ENCODE measurements at places on chromosomes 6 and 20.
A peak's percentile ranks its signal among the peaks of the same experiment; 100 is the strongest.

DNA sequence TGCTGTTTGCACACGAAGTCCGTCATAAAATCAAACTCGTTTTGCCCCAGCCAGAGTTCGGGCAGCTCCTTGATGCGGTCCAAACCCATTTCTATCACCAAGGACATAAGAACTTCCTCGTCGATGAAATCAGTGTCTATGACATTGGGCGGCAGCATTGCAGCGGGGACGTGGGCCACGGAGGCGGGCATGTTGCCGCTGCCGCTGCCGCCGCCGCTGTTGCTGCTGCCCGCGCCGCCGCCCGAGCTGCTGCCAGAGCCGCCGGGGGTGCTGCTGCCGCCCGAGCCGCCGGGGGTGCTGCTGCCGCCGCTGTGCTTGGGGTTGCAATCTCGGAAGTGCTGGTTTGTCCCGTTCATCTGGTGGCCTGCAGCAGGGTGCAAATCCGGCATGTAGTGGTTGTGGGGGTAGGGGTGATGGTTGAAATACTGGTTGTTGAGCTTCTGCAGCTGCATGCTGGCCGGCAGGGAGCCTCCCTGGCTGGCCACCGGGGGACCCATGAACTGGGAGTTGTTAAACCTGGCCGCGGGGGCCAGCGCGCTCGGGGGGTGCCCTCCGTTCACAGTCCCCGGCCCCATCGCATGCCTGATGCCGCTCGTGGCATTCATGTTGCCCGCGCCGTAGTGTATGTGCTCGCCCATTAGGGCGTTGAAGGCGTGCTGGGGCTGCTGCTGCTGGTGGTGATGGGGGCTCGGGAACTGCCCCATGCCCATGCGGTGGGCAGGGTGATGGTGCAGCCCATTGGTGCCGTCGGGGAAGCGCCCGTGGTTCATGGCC, 1.1 kb downstream of the CITED2 start:
- peak; percentile 25 for DNase-seq

DNA sequence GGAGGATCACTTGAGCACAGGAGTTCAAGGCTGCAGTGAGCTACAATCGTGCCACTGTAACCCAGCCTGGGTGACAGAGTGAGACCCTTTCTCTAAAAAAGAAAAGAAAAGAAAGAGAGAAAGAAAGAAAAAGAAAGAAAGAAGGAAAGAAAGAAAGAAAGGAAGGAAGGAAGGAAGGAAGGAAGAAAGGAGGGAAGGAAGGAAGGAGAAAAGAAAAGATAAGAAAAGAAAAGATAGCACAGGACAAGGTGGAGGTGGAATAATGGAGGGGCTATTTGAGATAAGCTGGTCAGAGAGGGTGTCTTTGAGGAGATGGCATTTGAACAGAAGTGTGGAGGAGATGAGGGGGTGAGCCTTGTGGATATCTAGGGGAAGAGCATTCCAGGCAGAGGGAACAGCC, 2.7 kb upstream of the PDRG1 start:
- no peak for DNase-seq

DNA sequence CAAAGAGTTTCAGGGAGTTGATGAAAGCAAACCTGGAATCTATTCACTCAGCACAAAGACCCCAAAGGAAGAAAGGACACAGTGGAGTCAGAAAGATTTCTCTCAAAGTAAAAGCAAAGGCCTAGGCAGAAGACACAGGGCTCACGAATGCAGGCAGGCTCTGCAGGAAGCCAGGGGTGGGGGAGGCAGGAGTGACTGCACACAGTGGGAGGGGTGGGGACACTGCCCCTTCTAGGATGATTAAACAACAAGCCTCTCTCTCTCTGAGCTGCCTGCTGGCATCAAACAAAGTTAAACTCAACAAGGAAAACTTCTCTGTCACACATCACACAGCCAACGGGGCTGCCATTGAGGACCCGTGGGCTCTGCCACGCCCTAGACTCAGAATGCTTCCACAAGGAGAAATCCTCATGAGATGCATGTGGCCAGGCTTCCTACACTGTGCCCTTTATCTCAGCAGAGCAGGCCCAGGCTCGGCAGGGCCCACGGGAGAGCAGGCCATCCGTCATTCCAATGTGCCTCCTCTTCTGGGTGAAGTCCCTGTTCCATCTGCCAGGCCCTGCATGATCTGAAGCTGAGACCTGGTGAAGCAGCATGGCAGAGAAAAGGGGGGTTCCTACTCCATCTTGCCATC, 70.1 kb downstream of the RAMACL start:
- no peak for DNase-seq

GRCh38 chr6:138597336-138597735, 98.0 kb upstream of the NHSL1 start:
- DNase-seq, result no peak

- DNase-seq, result no peak
Measured at GRCh38 chr6:39567091-39567490, 158.1 kb downstream of the KIF6 start.

- no peak for DNase-seq
Measured at GRCh38 chr20:6739406-6739805, 28.1 kb upstream of the BMP2 start.

DNA sequence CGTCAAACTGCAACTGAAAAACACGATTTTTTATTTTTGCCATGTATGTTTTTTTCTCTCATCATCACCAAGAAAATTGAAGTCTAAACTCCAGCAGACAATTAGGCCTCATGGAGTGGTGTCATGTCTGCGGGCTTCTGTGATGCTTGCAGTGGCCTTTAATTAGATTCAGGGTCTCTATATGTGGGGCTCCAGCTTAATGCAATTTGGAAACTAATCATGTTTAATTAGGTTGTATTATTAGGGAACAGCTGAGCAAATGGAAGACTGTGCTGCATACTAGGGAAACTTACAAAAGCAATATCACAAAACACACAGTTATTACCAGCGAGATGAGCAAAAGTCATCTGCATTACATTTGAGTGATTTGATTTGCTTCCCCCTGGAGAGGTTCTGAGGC, 132.9 kb upstream of the PMEPA1 start:
- DNase-seq, result no peak

DNA sequence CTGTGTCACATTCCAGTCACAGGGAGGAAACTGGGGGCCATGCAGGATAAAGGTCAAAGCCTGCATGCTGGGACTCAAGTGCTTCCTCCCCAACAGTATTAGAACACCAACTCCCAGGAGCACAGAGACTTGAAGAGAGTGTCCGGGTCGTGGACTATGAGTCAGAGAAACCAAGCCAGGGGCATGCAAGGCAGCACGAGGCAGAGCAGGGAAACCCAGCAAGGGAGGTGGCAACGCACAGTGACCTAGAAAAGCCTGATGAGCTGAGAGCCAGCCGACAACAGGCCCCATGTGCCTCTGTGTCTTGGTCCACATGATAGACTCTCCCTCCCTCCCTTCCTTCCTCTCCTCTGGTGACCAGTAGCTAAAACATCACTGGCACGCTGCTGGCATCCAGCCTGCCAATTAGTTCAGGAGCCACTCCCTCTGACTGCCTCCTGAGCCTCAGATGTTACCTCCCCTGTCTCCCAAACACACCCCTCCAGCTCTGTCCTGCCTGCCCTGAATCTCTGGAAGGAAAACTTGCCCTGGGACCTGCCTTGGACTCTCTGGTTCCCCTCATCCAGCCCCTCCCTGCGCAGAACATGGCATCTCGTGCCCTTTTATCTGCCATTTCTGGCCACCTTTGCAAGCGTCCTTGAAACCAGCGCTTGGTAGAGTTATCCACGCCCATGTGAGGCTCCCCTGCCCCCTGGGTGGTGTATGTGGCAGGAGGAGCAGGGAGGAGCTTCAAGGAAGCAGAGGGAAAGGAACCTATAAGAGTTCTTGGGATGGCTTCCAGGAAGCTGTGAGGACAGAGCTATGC, 16.2 kb upstream of the RNF39 start:
- no peak for DNase-seq

- no peak for DNase-seq
Measured at GRCh38 chr6:53731866-53732636, 62.8 kb upstream of the LRRC1 start.

DNA sequence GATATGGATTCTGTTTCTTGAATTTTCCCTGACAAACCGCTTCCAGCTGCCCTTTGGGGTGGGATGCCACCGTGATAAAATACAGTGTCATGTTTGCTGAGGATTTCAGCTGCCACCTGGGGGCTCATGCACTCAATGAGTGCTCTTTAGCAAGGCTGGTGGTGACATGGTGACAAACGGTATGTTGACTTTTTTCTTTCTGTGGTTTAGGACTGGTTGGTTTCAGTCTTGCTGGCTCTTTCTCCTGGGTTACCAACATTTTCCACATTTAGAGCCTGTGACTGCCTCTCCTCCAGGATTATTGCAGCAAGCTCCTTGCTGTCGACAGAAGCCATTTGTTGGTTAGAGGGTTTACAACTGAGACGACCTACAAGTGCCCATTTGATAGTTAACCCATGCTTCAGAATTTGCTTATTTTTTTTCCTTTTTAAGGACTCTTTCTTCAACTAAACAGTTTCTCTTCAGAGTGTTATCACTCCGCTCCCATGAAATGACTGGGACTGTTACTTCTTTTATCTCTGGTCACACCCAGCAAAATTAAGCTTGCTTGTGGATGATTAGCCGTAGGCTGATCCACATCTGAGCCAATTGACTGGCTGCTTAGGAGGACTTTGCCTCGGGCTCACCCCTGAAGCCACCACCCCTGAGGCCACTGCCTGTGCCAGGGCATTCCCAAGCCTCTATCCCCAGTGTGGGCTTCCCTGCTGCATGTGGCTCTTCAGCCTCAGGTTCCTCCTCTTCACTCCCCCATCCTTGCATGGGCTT, 48.4 kb upstream of the CDYL start:
- no peak for DNase-seq

- no peak for DNase-seq
Measured at GRCh38 chr20:10668677-10669368, 5.0 kb downstream of the JAG1 start.

GRCh38 chr6:12147557-12148316, 135.6 kb downstream of the HIVEP1 start:
- DNase-seq, result no peak

DNA sequence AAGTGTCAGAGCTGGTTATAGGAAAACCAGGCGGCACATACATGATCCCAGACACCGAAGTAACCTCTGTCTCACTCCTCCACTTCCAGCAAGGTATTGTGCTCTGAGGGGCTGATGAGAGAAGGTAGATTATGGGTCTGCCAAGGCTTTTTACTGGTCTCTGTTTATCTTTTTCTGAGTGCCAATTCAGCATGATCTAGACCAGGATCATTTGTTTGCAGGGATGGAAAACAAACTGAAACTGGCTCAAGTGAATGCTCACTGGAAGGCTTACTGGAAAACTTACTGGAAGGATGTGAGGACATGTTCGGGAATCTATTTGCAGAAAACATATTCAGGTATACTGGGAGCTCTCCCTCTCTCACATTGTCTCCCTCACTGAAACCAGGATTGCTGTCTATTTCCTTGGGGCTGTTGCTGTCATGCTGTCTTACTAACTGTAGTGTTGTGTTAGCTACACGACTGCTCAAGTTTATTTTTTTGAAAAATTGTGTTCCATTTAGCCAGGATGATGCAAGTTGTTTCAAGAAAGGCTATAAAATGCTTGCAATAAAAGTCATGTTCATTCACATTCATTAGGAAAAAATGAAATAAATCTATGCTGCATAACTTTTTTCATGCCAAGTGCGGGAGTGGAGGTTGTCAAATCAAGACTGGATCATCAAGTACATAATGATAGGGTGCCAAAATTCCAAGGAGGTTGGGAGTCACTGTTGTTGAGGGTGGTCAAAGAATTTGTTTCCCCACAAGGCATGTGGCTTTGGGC, 37.0 kb downstream of the KLHL31 start:
- no peak for DNase-seq

DNA sequence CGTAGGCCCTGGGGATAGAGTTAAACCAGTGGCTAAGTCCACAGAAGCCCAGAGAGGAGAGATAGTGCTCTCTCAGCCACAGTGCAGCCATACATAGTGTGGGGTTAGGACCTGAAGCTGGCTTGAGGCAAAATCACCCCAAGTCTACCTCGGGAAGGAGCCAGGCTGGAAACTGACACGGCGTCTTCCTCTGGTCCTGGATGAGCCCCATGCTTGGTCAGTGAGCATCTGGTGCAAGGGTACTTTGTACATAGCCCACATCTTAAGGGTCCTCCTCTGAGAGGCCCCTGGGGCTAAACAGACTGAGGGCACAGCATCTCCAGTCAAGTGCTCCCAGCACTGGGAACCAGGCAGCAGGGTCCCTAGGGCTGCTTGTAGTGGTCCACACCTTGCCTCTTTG, 45.6 kb downstream of the CDH26 start:
- DNase-seq, result no peak

DNA sequence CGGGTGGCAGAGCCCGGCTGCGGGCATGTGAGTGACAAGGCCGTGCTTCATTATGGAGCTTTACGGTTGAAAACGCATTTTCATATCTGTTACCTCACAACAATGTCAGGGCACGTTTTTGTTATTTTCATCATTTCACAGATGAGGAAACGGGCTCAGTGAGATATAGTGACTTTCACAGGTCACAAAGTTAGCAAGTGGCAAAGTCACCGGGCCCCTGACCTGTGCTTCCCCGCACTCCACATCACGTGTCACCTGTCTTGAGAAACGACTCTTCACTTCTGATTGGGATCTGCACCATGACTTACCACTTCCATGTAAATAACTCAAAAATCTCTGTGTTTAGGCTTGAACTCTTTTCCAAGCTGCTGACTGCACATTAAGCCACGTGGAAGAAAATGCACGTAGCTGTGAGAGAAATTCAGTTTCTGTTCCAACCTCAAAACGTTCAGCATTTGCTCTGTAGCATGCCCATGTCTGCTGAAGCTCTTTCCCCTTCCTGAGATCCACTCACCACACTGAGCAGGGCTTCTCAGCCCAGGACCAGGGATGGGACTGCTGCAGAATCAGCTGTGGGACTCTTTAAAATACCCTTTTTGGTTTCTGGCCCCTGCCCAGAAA, 107.2 kb downstream of the ARMC2 start:
- DNase-seq, result no peak

DNA sequence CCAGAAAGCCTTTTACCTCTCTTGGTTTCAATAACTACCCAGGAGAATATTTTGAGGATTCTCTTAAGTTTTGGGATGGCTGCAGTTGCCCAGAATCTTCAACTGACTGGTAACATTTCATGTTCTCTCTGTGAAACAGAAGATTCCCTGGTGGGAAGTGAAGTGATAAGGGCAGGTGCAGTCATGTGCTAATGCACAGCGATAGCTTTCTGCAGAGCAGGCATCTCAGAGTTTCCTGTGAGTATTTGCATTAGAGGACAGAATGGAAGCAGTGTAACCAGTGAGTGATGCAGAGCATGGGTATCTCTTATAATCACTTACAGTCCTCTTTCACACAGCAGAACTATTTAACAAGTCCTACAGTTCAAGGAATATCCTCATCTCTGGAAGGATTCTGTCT, 76.1 kb downstream of the HCRTR2 start:
- no peak for DNase-seq

DNA sequence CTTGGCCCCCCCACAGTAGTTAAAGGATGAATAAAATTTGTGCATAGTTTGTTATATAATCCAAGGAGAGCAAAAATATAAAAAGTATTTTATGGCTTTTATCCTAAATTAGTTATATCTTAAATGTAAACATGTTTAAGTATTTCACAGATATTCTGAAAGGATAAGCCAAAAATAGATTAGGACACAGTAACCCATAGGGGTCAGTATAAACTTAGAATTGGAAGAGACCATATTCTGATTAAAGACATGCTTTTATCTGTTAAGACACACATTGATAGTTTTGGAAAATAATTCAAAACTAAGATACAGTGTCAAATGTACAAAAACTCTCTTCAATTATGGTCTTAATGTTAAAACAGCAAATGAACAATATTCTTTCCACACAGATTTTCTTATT, 4.5 kb upstream of the SERINC1 start:
- no peak for DNase-seq

Measured in NCI-H1092 (cell line).